ENCODE measurements at places on chromosomes 2 and 18.

DNA sequence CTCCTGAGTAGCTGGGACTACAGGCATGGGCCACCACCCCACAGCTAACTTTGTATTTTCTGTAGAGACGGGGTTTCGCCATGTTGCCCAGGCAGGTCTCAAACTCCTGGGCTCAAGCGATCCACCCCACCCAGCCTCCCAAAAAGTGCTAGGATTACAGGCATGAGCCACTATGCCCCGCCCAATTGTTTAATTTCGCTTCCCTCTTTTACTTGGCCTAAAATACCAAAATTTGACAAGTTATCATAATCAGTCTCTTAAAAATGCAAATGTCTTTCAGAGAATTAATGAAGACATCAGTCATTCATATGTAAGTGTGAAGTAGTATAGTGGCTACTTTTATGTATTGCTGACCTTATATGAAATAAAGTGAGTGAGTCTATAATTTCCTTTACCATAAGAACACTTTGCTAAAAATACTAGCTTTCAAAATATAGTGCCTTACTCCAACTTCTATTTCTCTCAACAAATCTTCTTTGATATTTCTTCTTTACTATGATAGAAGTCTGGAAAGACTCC lies 9.8 kb downstream of the FBXO11 start:
- no peak for DNase-seq

DNA sequence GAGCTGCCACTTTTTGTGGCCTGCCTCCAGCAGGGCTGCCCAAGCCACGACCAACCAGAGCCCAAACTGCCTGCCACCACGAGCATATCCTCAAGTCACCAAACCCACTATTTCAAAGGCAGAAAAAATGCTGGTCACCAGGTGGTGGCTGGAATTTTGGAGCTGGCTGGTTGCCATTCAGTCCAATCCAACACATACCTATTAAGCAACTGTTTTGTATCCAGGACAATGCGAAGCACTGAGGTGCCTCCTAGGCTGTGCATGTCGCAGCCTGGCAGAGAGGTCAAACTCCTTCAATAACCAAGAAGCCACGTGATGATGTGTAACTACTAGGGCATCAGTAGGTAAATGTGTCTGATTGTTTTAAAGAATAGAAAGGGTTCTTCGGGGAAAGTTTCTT lies 108.3 kb upstream of the PPP1CB start:
- DNase-seq: no peak

- peak; percentile 15 for DNase-seq
These were observed 378 bp upstream of the IAH1 start for GRCh38 chr2:9473985-9474360.

DNA sequence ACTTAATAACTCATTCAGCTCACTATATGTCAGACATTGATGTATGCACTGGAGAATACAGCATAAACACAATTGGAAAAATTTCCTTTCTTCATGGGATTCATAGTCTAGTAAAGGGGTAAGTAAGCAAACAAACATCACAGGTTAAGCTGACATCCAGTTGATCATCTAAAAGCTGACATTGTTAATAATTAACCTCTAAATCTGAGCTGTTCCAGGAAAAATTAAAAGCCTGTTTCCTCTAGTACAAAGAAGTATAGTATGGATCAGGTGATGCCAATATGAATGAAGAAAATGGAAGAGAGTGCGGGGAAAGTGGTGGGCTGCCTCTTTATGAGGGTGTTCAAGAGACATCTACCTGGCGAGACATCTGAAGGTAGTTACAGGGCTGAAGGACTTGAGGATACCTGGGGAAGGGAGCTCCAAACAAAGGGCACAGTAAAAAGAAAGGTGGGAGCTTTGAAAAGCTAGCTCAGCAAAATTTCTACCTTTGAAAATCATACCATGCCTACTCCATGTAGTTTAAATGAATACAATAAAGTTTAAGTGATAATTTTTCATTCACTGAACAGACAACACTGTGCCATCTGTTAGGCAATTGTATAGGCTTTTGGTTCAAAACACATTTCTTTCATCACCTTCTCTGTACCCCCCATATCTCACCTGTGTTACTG lies 619.3 kb downstream of the TRIB2 start:
- no peak for DNase-seq

- no peak for DNase-seq
These were observed at the start of gene HRH4 for GRCh38 chr18:24460388-24460787. HRH4 (plus strand) TSS chr18:24460637; CDS start chr18:24460729, 92 bp downstream.

DNA sequence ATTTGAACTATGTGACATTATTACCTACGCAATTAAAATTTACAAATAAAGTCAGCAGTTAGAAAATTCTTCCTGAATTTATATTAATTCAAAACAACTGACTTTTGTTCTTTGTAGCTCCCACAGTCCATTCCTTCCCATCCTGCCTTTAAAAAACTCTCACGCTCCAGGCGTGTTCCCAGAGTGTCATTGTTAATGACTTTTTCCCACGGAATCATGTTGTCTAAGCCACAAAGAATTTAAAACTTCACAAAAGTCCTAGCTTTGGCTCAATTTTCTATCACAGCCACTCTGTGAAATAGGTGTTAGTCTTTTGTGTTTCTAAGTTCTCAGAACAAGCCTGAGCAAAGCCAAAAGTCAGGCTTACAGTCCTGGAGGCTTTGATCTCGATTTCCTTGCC lies 26.5 kb downstream of the SLC1A4 start:
- peak; percentile 30 for DNase-seq

GRCh38 chr2:25347205-25347815 lies 5.6 kb upstream of the DNMT3A start:
- peak; percentile 36 for DNase-seq

DNA sequence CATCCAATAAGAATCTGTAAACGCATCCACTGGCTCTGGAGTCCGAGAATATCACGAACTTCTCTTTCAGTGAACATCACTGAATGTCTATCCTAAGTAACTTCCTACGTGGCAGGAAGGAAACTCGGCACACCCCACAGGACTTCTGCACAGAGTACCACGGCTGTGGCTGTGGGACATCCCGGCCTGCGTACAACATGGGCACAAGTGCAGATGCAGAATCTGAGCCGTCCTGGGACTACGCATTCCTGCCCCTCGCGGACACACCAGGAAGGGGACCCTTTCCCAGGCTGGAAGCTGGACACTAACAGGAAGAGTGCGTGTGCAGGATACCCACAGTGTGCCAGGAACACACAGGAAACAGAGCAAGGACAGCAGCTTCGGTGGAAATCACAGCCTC lies 60.6 kb downstream of the ZNF516 start:
- DNase-seq: no peak

GRCh38 chr18:46622451-46622850 lies 34.6 kb downstream of the LOXHD1 start:
- no peak for DNase-seq

DNA sequence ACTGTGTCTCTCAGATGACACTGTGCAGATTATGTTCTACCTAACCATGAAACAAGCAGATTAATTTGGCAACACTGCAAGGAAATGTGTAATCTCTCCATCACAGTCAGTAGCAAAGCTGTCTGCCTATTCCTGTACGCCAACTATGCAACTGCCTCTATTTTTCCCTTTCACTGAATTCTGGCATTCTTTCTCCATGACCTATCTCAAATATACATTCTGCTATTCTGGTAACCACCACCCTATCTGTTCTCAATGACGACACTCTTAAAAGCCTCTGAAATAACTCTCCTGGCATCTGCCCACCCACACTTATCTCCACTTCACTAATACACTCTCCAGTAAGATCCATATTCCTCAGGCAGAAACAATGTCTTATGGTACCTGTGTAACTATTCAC lies 78.7 kb downstream of the ABCA12 start:
- peak; percentile 22 for DNase-seq

DNA sequence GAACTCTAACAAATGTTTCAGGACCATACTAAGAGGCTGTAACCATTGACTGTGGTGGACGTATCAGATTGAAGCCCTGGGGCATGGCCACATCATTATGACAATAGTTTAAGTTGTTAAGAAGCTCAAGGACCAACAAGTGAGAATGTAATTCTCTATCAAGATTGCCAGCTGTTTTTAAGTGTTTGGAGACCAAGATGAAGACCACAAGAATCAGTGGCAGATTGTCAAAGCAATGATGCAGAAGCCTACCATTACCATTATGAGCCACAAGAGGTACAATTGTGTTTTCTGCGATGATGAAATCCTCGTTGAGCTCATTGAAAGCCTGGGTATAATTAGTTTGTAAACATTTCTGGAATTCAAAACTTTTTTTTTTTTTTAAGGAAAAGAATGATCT lies 261.1 kb upstream of the ZEB2 start:
- DNase-seq: peak; percentile 22

DNA sequence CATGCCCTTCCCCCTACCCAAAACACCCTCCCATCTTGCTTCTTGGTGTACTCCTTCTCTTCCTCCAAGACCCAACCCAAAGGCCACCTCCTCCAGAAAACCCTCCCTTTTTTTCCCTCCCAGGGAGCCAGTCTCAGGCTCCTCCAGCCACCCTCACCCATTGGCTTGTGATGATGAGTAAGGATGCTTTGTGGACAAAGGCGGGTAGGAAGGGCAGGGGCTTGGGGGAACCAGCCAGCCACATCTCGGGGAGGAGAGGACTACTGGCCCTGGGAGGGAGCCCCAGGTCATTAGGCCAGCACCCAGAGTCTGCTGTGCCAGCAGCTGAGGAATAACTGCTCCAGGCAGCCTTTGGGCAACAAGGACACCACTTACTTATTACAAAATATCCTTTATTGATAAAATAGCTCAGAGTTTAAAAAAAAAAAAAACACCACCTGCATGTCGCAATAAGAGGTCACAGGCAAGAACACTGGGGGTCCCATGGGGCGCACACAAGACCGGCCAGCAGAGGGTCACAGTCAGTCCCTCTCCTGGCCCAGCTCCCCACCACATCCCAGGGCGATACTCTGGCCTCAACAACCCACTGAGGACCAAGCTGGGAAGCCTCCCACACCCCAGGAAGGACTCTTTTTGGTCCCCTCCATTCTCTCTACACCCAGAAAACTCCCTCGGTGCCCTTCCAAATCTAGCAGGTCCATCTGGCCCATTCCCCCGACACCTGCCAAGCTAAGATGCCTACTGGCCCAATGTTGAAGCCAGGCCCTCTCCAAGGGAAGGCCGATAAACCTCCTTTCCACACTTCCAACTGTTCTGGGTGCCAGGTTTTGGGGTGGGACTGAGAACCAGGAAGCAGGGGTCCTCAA lies 3.6 kb downstream of the ADRA2B start:
- DNase-seq: no peak

- DNase-seq: peak; percentile 97
These were observed 246.7 kb downstream of the BABAM2 start for GRCh38 chr2:28137221-28137620.

- DNase-seq: no peak
These were observed 682.0 kb upstream of the ID2 start for GRCh38 chr2:7999683-8000476.

GRCh38 chr18:26422472-26423162 lies 125.7 kb downstream of the KCTD1 start:
- DNase-seq: no peak

- no peak for DNase-seq
These were observed 13.2 kb downstream of the SLC66A3 start for GRCh38 chr2:11168488-11168887.

DNA sequence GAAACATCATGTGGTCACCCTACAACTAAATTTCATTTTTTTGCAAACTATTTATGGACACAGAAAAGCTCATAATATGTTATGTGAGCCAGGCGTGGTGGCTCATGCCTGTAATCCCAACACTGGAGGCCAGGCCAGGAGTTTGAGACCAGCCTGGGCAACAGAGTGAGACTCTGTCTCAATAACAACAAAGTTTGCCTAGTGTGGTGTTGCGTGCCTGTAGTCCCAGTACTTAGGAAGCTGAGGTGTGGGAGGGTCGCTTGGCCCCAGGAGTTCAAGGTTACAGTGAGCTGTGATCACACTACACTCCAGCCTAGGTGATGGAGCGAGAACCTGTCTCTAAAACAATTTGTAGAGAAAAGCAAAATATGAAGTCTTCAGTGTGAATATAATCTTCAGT lies 5.8 kb downstream of the IAH1 start:
- DNase-seq: no peak

- no peak for DNase-seq
These were observed 154.1 kb upstream of the CDH19 start for GRCh38 chr18:66757946-66758345.

- no peak for DNase-seq
These were observed 67.8 kb downstream of the RTP5 start for GRCh38 chr2:241937297-241937696.

DNA sequence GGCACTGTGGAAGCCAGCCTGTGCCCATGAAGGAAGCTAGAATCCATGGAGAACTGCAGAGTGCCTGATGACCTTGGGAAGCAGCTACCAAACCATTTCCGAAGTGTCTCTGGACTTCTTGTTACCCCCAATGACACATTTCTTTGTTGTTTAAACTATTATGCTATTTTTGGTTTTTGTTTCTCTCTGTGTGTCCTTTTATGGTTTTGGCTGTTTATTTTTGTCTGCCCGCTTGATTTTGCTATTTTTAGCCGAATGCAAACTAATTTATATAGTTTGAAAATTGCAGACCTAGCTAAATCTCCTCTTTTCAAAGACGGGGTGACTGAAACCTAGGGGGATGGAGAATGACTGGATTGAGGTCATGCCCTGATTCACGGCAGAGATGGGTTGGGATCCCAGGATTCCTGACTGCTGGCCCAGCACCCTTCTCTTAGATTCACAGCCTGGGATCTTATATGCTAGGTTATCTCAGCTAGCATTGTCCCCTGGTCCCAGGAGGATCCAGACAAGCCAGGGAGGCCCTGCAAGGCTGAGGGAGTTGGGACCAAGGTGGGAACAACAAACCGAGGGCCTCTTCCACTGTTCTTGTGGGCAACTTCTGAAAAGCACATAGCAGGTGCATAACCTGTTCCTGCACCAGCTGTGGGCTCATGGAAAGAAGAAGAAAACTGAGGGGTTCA lies 116.3 kb upstream of the HAAO start:
- DNase-seq: no peak

DNA sequence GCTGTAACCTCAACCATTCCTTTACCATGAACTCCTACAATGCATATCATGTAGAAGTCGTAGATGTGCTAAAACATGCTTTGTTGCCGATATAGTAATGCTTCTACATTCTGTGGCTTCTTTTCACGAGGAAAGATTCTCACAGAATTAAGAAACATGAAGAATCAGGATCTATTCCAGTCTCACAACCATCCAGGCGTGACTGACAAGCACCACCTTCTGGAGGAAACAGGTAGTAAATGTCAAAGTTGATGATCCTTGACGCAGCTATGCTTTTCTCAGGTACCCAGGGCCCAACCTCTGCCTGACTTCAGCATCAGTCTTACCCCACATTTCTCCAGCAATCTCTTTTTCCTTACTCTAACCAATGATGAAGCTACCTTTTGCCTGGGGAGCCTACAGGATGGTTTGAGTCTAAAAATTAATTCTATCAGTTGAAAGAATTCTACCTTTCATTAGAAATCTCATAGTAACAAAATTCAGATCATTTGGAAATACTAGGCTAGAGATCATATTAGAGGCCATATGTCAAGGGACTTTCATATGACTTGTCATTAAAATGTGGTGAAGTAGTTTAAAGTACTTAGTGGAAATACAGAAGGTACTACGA lies 123.3 kb upstream of the RND3 start:
- DNase-seq: peak; percentile 74

GRCh38 chr2:127277028-127277427 lies 16.9 kb downstream of the ERCC3 start:
- no peak for DNase-seq

GRCh38 chr2:168770796-168771195 lies 31.6 kb upstream of the NOSTRIN start:
- DNase-seq: peak; percentile 10

- no peak for DNase-seq
These were observed 94.0 kb upstream of the DAPL1 start for GRCh38 chr2:158701101-158701500.

- peak; percentile 58 for DNase-seq
These were observed 152.9 kb downstream of the FAM124B start for GRCh38 chr2:224248944-224249371.

- DNase-seq: no peak
These were observed 644.2 kb upstream of the SETBP1 start for GRCh38 chr18:44036501-44036900.

Measured in fibroblast of skin of right biceps (primary cell).